ELR (cell line): ENCODE measurements at places on chromosomes 4 and X.

DNA sequence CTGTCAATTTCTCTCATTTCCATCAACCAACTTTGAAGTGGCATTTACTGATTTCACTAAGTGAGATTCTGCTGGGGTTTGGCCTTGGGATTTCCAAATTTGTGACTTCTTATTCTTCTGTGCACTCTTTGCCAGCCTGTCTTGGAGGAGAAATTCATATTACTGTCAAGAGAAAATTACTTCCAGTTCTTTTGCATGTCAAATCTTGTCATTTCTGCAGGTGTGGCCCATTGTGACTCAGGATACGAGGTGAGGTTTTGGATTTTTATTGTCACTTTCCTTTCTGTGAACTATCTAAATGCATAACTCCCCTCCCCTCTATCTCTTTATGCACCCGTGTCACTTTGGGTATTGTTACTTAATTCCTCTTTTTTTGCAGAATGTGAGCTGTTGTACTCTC lies 102.6 kb upstream of the GUCY1A1 start:
- no peak for DNase-seq

DNA sequence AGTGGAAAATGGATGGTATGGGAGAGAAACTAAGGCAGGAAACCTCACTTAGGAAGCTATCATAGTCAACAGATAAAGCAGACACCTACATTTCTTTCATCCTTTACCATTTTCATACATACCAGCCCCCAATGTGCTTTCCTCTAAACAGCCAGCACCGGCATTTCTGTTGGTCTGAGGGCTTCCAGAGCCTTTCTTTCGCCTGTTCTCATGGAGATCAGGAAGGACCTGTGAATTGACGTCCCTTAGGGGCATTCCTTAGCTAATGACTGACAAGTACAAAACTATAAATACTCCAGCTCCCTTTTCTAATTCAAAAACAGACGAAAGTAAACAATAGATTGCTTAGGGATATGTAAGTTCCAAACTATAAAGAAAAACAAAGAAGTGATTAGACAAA lies 215.5 kb upstream of the CNKSR2 start:
- DNase-seq: no peak

DNA sequence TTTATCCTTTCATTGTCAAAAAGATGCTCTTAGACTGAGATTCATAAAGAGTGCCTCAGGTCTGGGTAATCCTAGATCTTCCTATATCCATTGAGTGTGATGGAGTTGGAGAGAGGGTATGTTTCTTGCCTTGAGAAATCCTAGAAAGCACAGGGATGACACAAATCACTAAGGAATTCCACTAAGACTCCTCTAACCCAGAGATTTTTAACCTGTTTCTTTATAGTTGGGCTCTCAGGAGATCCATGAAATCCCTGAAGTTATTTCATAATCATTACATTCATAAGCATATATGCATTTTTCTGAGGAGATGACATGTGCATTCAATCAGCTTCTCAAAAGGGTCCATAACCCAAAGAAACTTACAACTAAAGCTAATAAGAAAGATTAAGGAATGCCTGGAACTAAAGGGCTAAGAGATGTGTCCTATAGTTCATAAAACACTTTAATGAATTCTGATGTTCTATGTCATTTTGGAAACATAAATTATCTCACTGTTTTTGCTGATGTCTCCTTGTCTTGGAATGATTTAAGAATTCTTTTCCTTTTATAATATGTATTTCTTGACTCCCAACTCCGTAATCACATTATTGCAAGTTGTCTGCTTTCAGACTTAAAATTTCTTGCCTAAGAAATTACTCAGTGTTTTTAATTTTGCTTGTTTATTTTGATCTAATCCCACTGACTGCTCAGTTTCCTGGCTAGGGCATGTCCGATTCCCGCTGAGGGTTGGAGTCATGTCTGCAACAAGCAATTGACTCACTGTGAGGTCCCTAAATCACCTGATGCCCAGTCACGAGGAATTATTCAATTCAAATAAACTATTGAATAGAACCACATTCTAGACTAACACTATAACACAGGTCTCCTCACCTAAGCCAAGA lies 2.8 kb upstream of the AMTN start:
- DNase-seq: peak; percentile 88

DNA sequence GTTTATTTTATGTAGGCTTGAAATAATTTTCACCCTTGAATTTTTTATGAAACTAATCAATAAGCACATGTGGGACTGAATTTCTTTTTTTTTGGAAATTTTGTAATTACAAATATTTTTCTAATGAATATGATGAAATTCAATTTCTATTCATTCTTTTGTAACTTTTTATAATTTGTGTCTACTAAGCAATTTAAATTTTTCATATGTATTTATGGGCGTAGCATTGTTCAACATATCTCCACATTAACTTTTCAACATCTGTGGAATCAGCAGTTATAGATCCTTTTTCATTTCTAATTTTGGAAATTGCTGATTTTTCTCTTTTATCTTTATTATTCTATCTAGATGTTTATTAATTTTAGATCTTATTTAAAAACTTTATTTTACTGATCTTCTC lies 1320.3 kb downstream of the C4orf33 start:
- no peak for DNase-seq

DNA sequence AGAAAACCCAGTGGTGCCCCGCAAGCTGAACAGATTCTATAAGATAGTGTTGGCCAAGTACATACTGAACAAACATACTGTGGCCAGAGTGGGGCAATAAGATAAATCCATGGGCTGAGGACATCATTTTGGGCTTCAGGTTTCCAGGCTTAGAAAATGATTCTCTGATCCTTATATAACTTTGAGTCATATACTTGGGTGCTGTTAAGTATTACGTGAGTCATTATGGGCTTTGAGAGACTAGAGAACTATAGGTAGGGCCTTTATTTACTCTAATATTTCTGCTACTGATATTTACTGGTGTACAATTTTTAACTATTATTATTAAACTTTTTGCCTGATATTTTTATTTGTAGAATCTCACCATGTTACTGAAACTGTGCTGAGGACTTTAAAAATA lies 586.1 kb downstream of the CENPC start:
- peak; percentile 10 for DNase-seq

- peak; percentile 33 for DNase-seq
Observed at GRCh38 chr4:73944061-73944875, 37.6 kb downstream of the PF4 start.

DNA sequence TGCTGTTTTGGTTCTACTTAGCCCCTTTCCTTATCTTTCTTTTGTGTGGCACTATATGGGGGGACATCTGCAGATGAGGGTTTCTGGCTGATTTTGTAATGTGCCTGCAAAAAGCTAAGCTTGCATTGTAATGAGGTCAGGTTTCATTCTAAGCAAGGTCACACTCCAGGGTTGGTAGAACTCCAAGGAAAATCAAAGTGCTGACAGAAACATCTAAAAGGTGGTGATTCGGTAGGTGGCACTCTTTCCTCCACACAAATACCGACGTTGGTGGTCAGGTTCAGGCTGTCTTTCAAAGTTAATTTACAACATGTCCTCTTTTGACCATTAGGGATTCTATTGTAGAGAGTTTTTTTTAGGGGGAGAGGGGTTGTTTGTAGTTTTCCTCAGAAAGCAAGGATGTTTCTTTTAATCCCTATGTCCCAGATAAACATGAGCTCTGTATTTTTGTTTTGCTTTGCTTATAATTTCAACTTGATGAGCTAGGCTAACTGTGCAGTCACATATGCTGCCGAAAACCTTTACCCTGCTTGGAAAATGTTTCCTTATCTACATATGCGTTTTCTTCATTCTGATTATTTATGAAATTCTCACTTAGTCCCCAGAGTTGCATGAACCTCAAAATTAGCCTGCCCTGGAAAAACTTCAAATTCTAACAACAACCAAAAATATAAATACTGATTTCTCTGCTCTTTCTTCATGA lies 434.2 kb downstream of the PPARGC1A start:
- no peak for DNase-seq

GRCh38 chrX:78119521-78120227 lies 15.6 kb downstream of the PGK1 start:
- DNase-seq: no peak

DNA sequence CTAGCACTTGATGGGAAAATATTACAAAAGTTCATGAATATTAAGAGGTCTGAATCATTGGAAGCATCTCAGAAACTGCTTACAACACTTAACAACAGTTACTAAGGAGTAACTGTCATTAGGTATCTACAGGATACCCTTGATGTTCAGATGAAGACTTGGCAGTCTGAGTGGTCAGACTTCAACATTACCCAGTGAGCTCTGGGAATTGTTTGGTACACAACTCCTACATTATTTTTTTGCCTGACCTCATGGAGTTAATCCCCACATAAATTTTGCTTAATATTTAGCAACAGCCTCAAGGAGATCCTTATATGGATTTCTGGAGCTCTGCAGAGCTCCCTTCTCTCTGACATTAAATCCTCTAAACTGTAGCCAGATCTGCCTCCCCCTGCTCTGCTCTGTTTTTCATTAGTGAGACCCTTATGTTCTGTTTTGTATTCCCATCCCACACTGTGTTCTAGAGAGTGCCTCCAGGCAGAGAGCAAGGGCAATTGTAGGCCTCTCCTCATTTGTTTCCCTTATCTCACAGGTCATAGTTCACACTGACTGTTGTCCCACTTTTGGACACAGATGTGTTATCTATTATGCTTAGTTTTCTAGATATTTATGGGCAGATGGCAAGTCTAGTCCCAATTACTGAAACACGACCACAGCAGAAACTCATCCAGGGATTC lies 368.8 kb downstream of the GASK1B start:
- no peak for DNase-seq

DNA sequence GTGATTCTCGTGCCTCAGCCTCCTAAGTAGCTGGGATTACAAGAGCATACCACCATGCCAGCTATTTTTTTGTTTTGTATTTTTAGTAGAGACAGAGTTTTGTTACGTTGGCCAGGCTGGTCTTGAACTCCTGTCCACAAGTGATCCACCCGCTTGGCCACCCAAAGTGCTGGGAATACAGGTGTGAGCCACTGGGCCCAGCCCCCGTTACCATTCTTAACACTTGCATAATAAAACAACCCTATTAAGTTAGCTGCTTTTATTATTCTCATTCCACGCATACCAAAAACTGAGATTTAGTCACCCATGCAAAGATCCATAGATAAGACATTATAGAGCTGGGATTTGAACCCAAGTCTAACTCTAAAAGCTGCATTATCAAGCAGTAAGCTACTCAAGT lies 6.0 kb upstream of the TEX13A start:
- no peak for DNase-seq

DNA sequence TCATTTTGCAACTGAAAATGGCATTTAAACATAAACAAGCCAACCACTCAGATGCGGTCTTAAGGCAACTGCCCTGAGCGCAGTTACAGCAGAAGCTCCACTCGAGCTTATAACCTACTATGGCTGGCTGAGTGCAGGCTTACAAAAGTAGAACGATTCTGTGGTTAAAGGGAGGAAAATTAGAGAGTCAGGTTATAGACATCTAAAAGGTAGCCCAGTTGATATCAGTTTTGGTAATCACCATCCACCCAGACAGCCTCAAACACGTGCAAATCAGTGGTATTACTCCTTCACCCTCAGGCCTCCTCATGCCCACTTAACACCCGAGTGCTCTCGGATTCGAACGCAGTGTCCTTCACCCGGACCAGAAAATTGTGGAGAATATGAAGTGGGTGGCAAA lies 3.1 kb downstream of the LEF1 start:
- no peak for DNase-seq

GRCh38 chrX:48786825-48787504 lies 575 bp downstream of the GATA1 start:
- no peak for DNase-seq

DNA sequence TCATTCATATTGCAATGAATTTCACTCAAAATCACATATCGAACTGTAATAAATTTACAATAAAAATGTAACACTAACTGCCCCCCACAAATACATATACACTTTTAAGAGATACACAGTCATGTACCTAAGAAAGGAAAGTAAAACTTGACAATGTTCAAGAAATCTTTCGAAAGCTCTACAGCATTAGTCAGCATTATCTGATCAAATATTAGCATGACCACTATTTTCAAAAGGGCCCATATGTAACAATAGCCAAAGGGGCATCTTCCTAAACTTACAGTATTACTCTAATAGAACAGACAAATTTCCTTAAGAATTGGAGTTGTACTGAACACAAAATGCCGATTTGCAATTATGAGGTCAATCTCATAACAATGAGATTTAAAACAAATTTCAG lies 51.8 kb downstream of the STX18 start:
- DNase-seq: peak; percentile 49

DNA sequence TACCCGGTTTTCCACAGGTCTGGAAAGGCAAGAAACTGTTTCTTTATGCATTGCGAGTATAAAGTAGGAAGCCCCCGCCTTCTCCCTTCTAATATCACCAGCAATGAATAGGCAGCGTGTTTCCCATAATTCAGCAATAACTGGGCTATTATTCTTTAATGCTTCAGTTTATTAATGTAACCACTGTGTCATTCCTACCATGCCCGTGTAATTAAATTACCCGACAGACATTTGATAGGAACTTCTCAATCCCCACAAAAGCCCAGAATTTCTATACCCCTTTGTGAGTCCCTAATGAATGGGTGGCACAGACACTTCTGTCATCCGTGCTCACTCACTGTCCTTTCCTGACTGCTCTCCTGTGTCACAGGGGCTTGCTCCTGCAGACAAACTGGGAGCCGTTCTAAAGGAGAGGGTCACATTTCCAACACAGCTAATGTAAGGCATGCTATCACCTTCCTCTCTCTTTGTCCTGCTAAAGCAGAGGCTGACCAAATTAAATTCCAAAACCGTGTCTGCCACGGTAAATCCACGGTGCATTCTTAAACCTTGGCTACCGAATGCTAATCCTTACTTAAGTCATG lies 108.5 kb upstream of the MID1 start:
- DNase-seq: no peak

DNA sequence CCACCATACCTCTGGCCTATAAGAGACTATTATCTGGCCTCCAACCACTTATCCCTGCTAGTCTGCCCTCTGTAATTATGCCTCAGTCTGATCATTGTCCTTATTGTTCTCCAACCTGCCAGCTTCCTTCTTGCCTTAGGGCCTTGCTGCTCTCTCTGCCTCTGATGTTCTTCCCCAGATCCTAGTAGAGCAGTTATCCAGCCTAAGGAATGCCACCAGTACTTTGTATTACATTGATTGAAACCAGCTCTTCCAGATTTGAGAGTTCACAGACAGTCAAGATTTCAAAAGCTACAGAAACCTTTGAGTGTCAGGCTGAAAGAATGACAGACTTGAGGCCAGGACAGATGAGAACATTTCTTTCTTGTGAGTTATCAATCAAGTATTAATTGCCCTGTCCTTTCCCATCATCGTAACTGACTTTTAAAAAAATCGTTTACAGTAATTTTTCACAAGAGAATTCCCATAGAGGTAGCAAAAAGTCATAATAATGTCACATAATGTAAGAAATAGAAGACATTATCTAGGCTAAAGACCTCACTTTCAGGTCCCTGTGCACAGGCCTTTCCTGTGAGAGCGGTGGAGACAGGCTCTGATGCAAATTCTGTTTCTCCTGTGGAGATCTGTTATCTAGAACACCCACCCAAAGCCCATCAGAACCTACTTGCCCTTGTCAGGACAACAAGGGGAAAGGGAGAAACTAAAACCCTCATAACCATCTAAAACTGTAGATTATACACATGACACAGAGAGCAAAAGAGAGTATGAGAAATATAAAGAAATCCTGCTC lies 64.1 kb upstream of the GUCY1A1 start:
- DNase-seq: no peak
